ENCODE measurements at places on chromosomes 6 and 20.

DNA sequence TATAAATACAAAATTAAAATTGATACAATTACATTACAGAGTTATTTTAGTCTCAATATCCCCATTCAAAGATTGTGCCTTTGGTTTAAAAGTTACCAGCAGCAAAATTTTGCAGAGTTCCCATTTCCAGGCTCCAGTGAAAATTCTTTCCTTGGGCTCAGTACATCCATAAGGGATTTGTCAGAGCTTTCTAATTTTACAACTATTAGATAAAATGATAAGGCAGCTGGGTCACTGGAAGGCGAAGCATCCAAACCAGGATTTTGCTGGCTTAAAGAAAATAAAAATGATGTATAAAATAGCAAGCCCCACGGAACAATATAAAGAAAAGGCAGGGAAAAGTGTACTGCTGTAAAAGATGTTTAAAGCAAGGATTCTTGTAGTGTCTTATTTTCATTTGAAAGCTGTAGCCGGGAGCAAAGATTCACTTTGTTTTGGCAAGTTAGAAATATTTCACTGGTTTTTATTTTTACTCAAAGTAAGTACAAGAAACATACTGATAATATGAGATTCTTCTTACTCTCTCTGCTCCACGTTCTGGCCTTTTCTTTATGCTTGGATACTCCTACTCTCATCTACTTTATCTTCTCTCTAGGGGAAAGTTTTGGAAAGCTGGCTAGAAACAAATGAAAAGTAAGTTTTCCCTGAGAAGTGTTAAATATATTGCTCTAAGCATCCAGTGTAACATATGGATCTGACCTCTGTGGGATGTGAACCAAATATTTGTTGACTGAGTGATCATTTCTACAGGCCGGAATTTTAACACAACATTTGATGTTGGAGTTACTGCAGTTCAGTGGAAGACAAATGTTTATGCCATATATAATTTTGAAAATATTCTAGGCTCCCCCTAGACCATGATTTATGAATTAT is 488.4 kb downstream of the PHF3 start:
- no peak for DNase-seq

DNA sequence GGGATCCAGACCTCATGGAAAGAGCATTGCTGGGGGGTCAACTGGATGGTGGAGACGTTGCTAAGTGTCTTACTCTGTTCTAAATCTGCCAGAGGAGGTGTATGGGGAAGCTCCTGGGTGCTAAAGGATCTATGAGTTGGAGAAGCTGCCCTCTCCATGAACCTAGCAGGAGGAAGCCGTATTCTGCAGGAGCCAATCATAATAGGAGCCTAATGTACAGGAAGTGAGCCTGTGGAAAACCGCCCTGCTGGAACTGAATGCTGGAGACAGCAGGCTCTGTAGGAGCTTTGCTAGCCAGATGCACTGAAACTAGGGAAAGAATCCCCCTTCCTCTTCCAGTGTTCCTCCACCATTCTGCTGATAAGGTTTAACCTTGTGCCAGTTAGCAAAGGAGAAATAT is 10.9 kb downstream of the CASP8AP2 start:
- DNase-seq, result no peak

GRCh38 chr6:150800674-150801314 is 64.7 kb upstream of the MTHFD1L start:
- DNase-seq, result no peak

DNA sequence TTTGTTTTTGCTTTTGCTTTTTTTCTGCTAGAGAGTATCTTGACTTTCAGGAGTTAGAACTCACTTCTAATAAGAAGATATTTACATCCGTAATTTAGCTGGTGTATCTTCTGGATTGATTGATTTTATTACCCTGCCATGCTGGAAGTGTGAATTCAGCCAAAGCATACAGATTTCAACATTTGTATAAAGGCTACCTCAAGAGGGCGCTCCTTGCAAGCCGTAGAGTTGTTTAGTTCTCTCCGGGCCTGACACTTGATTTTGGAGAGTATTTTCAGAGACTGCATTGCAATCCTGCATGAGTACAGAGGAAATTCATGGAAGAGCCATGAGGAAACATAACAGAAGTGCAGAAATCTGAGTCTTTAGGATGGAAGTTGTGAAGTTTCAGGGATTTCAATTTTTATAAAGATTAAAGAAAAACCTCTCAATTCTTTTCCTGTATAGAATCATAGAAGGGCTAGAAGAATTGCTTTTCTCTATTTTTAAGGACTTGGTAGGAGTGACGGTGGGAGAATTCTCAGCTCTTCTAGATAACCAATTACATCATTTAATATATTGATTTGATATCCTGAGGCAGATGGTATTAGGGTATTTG is 66.7 kb upstream of the TIAM2 start:
- DNase-seq, result peak; percentile 63

GRCh38 chr20:32596681-32597252 is 11.6 kb upstream of the NOL4L start:
- DNase-seq, result no peak

GRCh38 chr6:139187489-139187888 is 52.6 kb downstream of the HECA start:
- DNase-seq, result no peak

- no peak for DNase-seq
These were observed 30.8 kb upstream of the RUNX2 start for GRCh38 chr6:45297320-45297719.

DNA sequence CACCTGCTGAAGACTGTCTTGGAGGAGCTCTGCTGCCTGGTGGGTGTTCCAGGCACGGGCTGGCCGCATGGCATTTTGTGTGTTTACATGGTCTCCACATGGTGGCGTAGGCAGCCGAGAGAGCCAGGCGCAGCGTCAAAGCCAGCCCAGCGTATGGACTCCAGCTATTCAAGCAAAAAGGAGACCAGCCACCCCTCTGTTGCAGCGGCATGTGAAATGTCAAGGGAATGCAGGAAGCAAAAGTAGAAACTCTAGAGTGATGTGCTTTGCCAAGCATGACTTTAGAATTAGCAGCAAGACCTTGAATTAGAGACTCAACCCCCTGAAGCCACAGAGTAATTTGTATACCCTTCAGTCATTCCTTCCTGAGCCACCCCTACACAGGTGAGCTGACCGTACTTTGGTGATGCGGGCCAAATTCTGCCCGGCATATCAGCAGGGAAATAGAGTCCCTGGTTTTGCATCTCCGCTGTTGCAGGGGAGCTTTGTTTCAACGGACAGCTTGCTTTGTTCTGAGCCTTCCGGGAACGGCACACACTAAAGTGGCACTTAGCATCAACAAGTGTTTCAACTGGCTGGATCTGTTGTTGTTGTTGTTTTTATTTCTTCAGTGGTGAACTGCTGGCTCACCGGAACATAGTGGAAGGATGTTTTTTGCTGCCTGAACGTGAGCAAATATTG is 48.5 kb downstream of the FNDC1 start:
- DNase-seq, result peak; percentile 37

DNA sequence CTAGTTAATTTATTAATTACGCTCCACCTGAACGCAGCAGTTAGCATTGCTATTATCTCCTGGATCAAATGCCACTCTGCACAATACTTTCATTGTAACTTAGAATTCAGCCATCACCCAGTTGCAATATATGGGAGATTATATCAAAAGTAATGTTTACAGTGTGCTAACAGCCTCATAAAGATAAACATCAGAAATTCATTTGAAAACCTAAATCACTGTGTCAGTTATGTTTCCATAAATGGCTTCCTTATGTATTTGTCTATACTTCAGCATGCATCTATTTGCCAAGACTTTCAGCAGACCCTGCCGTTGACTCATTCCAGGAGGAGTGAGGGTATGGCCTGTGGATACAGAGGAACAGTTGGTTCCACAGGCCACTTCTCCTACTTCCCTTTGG is 300.1 kb downstream of the TFAP2B start:
- no peak for DNase-seq

DNA sequence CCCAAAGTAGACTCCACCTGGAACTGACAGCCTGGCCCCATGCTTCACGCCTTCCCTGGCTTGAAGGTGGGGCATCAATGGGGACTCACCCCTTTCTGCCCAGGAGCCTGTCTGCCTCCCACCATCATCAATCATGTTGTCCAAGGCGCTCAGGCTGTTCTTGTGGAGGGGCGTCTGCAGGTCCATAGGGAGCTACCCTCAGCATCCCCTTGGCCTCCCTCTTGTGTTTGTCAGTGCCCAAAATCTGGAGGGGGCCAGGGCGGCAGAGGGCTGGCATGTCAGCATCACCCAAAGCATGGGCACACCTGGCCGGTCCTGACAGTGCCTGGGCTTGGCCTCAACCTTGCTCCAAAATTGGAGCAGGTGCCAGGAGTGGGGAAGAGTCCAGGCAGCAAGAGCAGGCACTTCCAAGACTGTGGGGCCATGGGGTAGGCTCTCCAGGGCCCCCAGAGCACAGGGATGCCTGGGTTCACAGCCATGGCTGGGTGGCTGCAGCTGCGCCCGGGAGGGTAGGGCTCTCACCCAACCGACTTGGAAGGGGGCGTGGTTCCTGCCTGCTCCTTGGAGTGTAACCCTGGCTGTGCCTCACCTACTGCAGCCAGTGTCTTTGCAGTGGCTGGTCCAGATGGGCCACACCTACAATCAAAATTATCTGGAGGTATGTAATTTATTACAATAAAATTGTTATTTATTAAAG is 903.4 kb downstream of the EYS start:
- no peak for DNase-seq

DNA sequence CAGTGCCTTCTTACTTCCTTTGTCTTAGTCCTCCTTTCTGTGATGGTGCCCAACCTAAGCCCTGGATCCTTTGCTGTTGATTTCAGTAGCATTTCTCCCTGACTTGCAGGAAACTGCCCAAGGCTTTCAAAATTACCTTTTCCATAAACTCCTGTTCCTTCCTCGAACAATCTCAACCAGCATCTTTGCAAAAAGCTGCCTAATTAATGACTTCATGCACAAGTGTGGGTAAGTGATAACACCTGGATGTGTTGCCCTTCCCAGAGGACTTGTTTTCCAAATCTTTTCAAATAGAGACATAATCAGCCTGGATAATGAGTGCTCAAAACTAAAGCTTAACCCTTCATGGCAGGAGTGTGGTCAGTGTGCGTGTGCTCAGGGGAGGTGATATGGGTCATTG is 118.0 kb downstream of the PCSK2 start:
- DNase-seq, result no peak

DNA sequence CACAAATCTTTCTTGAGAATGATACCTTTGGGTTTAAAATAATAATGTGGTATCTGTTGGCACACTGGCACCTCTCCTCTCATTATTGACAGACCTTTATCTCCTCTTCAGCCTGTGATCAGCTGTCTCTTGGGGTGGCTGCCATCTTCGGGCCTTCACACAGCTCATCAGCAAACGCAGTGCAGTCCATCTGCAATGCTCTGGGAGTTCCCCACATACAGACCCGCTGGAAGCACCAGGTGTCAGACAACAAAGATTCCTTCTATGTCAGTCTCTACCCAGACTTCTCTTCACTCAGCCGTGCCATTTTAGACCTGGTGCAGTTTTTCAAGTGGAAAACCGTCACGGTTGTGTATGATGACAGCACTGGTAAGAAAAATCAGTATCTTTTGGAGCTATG is 232.8 kb downstream of the GRIK2 start:
- no peak for DNase-seq

Data from RPMI7951 (cell line).